ENCODE measurements at places on chromosomes 2 and 18. TPM values are rescaled to one million over a fixed set of nuclear protein-coding genes. Genes with fewer than 3 reads are reported as not detected.

DNA sequence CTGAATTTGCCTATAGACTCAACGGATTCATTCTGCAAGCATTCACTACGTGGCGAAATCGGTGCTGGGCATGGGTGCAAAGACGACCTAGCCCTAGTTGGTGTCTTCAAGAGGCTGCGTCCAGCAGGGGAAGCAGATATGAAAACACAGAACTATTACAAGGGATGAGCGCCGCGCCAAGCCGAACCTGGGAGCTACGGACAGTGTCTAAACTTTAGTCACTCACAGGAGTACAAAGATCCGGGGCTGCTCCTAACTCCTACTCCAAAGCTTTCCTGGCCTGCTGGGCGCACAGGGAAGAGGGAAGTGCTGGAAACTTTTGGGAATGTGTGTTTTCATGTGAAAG is 732 bp upstream of the ANXA4 start:
- H3K27ac ChIP-seq: peak overlapping the region; percentile 97
- H3K4me3 ChIP-seq: peak overlapping the region; percentile 99
- no peaks in the 10 kb centered on the region for H3K27me3 ChIP-seq
- no peaks in the 10 kb centered on the region for H3K36me3 ChIP-seq
- DNase-seq: peak; percentile 82

- no peak overlapping the region for H3K27ac ChIP-seq
- no peak for DNase-seq
- no peaks in the 10 kb centered on the region for H3K27me3 ChIP-seq
- no peaks in the 10 kb centered on the region for H3K4me1 ChIP-seq
- no peak overlapping the region for H3K4me3 ChIP-seq
Measured at GRCh38 chr2:123670286-123670685, 354.8 kb upstream of the CNTNAP5 start.

DNA sequence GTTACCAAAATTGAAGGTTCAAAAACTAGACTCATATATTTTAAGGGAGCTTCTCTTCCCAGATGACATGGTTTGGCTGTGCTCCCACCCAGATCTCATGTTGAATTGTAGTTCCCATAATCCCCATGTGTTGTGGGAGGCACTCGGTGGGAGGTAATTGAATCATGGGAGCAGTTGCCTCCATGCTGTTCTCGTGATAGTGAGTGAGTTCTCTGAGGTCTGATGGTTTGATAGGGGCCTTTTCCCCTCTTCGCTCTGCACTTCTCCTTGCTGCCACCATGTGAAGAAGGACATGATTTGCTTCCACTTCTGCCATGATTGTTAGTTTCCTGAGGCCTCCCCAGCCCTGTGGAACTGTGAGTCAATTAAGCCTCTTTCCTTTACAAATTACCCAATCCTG is 140.1 kb downstream of the MAIP1 start:
- H3K4me1 ChIP-seq: no peaks in the 10 kb centered on the region
- no peak overlapping the region for H3K4me3 ChIP-seq
- H3K36me3 ChIP-seq: no peaks in the 10 kb centered on the region
- DNase-seq: no peak
- no peak overlapping the region for H3K27ac ChIP-seq

DNA sequence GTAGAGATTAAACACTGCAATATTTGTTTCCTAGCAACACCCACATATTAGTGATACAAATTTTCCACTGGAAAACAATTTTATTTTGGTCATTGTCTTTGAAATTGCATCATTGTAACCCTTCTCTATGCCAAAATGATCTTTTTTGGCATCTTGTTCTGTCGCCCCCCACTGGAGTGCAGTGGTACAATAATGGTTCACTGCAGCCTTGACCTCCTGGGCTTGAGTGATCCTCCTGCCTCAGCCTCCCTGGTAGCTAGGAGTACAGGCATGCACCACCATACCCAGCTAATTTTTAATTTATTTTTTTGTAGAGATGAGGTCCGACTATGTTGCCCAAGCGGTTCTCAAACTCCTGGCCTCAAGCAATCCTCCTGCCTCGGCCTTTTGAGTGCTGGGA is 117.4 kb downstream of the PIK3C3 start:
- DNase-seq: no peak
- H3K36me3 ChIP-seq: peaks cover 7% of the 10 kb centered on the region
- H3K27ac ChIP-seq: no peak overlapping the region
- H3K4me3 ChIP-seq: no peak overlapping the region
- no peaks in the 10 kb centered on the region for H3K27me3 ChIP-seq
- no peaks in the 10 kb centered on the region for H3K4me1 ChIP-seq

The CNOT11 gene
- 32.5 TPM for total RNA-seq

The PRSS56 gene
- total RNA-seq: not detected

The TRIM43 gene
- not detected for total RNA-seq
